Heart left ventricle (tissue), 16 donors: ENCODE measurements at places on chromosomes 2 and 18. TPM values are rescaled to one million over a fixed set of nuclear protein-coding genes. Genes with fewer than 3 reads are reported as not detected.
A peak's percentile ranks its signal among the peaks of the same experiment; 100 is the strongest.

DNA sequence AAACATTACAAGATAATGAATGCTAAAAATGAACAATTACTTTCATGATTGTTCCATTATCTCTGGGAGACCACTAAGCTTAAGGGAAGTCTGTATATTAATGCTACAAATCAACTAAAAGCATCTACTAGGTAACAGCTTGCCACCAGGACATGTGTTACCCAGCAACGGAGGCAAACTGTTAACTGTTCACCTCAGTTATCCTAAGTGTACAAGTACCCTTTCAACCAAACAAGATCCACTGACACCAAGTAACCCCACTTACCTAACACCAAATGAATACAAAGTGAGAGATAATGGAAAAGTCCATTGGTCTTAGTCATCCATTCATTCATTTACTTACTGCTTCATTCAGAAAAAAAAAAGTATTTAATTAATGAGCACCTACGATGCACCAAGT lies 54.7 kb upstream of the KIDINS220 start:
- no peak for DNase-seq

DNA sequence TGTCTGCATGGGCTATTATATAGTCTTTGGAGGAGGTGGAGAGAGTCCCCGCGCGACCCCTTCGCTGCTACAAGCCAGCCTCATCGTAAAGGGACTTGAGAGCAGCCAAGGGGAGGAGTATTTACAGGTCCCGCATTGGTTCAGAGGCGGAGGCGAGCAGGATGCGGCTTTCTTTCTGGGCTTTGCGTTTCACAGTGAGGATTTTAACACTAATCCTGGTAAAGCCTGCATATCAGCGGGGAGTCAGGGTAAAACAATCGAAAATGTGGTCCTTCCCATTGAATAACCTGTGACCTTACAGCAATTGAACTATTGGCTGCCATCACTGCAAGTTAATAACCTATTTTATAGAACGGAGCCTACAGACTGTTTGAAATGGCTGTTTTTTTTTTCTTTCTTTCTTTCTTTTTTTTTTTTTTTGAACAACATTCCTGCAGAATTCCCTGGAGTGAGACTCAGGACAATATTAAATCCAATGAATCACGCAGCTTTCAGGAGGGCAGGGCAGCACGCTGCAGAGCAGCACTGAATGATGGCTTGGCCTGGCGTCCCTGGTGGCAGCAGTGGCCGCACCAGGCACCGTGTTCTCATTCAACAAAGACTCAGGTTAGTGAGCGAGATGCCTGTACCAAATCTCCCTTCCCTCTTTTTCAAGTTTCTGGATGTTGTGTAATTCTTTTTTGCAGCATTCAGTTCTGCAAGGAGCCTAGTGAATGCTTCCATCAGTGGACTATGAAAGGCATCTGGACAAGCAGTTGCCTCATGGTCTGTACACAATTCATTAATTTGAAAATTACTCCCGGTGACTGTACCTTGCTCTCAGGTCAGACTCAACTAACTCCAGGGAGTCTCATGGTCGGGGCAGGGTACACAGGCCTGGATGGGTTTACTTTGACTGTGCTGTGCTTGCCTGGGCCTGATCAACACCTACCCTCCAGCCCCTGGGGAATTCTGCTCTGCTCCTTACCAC lies 19.8 kb downstream of the SMIM21 start:
- no peak for DNase-seq

- DNase-seq, result no peak
Observed at GRCh38 chr2:209613649-209614305, 157.9 kb upstream of the UNC80 start.

- no peak for DNase-seq
Observed at GRCh38 chr2:18167871-18168270, 289.4 kb downstream of the KCNS3 start.

- no peak for DNase-seq
Observed at GRCh38 chr2:54053830-54054229, 61.6 kb upstream of the ACYP2 start.

DNA sequence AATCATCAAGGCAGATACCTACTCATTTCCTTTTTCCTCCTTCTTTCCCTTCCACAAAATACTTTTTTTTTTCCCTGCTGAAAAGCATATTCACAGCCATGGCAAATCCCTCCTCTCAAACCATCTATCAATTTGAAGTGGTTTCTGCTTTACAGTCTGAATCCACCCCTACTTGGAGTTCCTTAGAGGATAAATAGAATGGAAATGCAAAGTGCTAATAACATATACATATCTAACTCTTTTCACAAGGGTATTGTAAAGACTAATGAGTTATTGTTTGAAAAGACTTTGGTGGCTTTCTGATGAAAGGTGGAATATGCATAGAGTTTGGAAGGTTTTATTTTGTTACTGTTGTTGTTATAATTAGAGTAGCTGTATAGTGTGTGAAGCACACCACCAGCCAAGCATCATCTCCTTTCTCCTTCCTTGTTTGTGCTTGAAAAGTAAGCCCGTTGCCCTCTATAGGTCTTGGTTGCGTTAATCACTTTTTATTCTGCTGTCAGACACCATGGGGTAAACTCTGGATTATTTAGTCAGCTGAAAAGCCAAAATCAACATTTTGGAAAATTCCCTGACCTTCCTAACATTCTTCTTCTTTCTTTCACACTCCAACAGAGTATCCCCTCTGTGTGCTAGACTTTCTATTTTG lies 2126.9 kb upstream of the CELF4 start:
- DNase-seq, result no peak

- DNase-seq, result no peak
Observed at GRCh38 chr2:55038428-55038827, 11.8 kb downstream of the RTN4 start.

GRCh38 chr18:26074246-26074645 lies 16.2 kb downstream of the SS18 start:
- no peak for DNase-seq

DNA sequence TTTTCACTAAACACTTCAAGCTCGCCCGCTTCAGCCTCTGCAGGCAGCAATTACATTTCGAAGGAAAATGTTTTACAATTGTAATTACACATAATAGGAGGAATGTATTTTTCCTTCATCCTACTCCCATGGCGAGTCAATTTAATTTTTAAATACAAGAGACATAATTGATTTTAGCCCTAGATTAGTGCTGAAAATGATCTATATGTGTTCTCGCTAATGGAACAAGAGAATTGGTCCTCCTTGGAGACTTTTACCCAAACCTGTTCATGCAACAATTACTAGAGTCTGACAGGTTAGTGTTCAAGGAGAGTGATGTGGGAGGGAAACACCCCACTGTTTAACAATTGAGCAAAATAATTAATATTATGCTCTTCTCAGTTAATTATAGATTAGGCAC lies 509.4 kb upstream of the SETBP1 start:
- DNase-seq, result no peak

GRCh38 chr2:197079832-197080555 lies 153.5 kb upstream of the PGAP1 start:
- peak; percentile 33 for DNase-seq

GRCh38 chr2:50831676-50832075 lies 200.3 kb downstream of the NRXN1 start:
- no peak for DNase-seq

DNA sequence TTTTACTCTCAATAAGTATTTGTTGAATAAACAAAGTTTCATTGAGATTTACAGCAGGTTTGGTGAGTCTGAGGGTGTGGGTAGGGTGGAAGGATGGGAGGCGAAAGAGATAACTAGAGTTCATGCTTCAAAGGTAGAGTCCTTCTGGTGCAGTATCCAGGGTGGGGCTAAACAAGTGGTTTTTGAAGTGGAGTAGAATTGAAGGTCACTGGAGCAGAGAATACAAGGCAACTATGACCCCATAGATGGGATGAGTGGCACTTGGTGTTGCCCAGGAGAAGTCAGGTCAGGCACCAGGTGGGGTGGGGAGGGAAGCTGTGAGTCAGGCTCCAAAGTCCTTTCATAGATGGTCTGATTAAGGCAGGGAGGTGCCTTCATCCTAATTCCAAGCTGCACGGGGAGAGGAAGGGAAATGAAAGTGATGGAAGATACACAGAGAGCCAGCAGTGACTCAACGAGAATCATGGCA lies 6.6 kb upstream of the CAB39 start:
- no peak for DNase-seq

DNA sequence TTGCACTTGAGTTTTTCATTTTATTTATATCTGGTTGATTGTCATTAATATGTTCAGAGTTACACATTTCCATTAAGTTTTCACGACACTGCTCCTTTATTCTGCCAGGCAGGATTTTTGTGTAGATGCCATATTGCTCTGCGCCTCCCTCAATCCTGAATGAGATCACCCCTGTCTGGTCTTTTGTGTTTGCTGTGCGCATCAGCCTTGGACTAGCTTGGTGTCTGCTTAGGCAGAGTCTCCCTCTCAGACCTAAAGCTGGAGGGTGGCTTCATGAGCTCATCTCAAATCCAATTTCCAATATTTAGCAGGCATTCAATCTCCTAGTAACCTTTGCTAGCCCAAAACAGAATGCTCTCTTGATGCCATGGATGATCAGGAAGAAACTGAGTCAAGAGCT lies 137.4 kb downstream of the SMAD7 start:
- no peak for DNase-seq

- DNase-seq, result no peak
Observed at GRCh38 chr2:126041391-126042047, 614.4 kb upstream of the GYPC start.

DNA sequence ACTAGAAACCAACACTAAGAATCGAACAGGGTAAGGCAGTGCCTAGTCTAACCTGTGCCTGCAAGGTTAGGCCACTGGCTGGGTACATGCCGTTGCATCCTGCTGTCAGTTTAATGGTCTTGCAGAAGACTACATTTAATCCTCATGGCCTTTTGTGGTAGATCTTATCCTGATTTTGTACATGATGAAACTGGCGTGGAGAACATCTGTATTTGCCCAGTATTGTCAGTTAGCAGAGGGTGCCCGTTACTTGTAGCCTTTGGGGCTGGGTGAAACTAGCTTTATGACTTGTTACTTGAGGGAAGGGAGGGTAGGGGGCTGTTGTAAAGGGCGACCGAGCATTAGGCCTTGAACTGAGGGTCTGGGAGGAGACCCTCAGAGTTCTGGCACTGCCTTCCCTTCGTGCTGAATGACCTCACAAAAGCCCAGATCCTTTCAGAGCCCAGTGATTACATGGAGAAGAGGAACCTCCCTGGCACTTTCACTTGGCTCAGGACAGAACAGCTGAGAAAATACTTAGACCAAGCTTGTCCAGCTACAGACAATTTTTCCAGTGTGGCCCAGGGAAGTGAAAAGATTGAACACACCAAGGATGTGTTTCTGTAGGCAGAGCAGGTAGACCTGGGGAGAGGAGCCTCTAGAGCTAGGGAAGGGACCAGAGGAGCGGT lies 19.5 kb downstream of the SLC20A1 start:
- no peak for DNase-seq

- DNase-seq, result no peak
Observed at GRCh38 chr2:133596701-133597393, 28.6 kb upstream of the NCKAP5 start.

DNA sequence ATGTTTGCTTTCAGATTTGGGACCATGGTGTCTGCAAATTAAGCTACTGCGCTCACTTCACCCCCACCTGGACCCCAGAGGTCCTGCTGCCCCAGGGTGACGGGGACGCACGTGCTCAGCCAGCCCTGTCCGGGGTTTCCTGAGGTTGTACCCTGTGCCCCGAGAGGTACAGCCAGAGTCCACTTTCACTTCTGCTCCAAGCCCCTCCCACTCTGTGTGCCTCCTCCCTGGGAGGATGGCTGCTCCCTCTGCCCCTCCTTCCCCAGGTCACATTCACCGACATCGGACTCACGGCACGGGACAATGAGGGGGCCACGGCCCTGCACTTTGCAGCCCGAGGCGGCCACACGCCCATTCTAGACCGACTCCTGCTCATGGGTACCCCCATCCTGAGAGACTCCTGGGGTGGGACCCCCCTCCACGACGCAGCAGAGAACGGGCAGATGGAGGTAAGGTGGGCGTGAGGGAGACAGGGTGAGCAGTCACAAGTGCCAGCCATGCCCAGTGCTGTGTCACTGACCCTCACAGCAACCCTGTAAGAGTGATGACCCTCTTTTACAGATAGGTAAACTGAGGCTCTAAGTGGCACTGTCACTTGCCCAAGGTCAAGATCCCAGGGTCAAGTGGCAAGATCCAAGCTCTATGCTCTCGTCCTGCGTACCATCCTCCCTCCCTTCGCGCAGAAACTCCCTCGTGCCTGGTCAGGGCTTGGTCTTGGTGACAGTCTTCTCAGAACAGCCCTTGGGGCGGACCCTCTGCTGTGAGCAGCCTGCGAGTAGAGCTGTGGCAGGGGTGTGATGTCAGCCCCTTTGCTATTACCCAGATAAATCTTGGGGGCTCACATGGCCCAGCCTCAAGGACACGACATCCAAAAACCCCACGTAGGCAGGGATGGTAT lies 7.6 kb downstream of the ESPNL start:
- DNase-seq, result no peak

DNA sequence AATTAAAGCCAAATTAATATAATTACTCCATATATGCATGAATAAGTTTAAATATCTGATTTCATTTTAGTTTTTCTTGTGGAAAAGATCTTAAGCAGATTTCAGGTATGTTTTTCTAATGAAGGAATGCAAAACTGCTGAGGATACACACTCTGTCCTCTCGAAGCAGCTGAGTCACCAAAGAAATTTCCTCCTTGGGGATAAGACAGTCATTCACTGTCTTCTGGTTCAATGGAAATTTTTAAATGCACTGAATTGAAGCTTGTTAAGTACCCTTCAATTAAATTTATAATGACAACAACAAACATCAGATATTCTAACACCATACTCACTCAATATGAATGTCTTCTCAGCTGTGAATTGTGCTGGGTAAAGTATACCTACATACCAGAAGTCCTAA lies 101.5 kb upstream of the DNER start:
- no peak for DNase-seq

DNA sequence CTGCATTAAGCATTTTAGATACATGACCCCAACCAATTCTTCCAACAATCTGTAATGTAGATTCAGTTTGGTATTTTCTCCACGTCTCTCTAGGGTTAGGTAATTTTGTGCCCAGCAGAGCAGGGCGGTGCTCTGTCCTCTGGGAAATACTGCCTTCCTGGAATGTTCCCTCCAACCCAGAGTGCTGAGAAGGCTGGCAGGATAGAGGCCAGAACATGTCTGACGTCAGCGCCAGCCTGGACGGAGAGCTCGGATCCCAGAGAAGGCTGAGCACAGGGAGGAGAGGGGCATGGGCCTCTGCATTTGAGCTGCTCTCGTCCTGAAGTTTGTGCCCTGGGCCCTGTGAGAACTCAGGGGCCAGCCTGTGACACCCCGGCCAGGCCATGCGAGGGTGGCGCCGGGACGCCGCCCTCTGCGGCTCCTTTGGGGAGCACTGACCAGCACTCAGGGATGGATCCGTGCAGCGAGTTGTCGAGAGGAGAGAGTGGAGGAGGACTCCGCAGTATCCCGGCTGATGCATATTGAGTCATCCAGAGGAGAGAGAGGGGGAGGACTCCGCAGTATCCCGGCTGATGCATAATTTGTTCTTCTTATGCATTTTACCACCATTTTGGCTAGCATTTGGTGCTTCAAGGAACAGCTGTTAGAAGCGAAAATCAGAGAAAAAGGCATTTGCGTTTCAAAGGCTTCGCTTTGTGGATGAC lies 80.0 kb upstream of the PXDN start:
- DNase-seq, result peak; percentile 70

TTC32 gene
- 6.3 TPM for polyA plus RNA-seq

CNDP1 gene
- 0.03 TPM for polyA plus RNA-seq

FASTKD2 gene
- polyA plus RNA-seq, result 42.2 TPM

PSMD14 gene
- polyA plus RNA-seq, result 32.6 TPM

NAT8 gene
- polyA plus RNA-seq, result not detected

RBMS1 gene
- polyA plus RNA-seq, result 32.4 TPM

CCDC74A gene
- polyA plus RNA-seq, result 1.0 TPM

NTSR2 gene
- polyA plus RNA-seq, result 0.04 TPM

OSBPL6 gene
- polyA plus RNA-seq, result 1.2 TPM

CXCR1 gene
- 0.22 TPM for polyA plus RNA-seq

COBLL1 gene
- 8.5 TPM for polyA plus RNA-seq

SLC4A5 gene
- 1.2 TPM for polyA plus RNA-seq
